Activated T-helper 2 cell treated with anti-CD3 and anti-CD28 coated beads, Interferon-gamma antibody, Interleukin-2, Interleukin-4, amounts not matched to agents 10 μg/mL and 5 μg/mL and 100 μg/mL, durations not matched to agents 14 hours and 24 hours and 36 hours (primary cell): ENCODE measurements at places on chromosomes 13 and 19. TPM values are rescaled to one million over a fixed set of nuclear protein-coding genes. Genes with fewer than 3 reads are reported as not detected.
A peak's percentile ranks its signal among the peaks of the same experiment; 100 is the strongest.

- peak overlapping the region; percentile 81 for H3K4me3 ChIP-seq
- H3K27me3 ChIP-seq = no peaks in the 10 kb centered on the region
- peaks cover 53% of the 10 kb centered on the region for H3K36me3 ChIP-seq
- peak overlapping the region; percentile 100 for H3K27ac ChIP-seq
Observed at GRCh38 chr19:46616631-46617322, 8.1 kb downstream of the PTGIR start.

GRCh38 chr13:49954674-49955455 is 18.7 kb upstream of the SPRYD7 start:
- peaks cover 7% of the 10 kb centered on the region for H3K36me3 ChIP-seq
- H3K4me3 ChIP-seq = no peak overlapping the region
- peaks cover 2% of the 10 kb centered on the region for H3K27me3 ChIP-seq
- no peaks in the 10 kb centered on the region for H3K4me1 ChIP-seq

DNA sequence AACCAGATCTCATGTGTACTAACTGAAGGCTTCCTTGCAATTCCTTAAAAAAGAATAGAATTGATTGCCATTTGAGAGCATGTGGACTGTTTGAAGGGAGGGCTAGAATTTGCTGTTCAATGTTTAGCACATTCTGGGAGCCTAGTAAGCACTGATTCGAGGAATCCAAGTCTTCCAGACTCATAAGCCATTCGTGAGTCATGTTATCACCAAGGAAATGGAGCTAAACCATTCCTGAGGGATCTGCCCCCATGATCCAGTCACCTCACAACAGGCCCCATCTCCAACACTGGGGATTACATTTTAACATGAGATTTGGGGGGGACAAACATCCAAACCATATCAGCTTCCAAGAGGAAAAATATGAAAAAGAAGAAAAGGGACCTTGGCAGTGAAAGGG is 276.4 kb downstream of the KCNRG start:
- H3K27ac ChIP-seq = no peak overlapping the region
- no peak for DNase-seq
- H3K4me3 ChIP-seq = no peak overlapping the region
- no peaks in the 10 kb centered on the region for H3K36me3 ChIP-seq
- H3K27me3 ChIP-seq = peaks cover 65% of the 10 kb centered on the region

CLDND2 gene
- total RNA-seq = 13.8 and 14.9 TPM in 2 replicates

DNA sequence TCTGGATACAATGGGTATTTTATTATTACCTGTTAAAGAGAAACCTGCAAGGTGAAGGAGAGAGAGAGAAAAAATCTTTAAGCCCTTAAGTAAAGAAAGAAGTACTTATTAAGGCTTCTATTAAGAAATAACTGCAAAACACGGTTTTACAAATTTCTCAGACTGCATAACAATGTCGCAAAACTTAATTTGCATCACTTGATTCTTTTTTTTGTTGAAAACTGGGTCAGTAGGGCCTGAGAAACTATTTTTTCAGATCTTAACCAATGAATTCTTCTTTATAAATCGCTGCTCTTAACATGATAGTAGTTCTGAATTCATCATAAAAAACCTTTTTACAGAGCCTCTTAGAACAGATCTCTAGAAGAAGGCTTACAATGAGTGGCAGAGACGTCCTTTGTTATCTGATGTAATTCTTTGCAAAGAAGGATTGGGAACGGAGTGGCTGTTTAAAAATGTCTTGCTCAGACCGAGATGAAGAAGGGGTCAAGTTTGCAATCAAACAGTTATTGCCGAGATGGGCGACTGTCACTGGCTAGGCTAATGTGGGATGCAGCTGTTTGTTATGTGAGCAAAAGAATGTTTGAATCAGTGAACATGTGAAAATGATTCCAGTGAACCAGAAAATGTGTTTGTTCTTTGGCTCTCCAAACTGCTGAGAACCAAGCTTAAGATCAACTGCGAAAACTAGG is 76.3 kb downstream of the ZNF536 start:
- DNase-seq = no peak
- H3K4me1 ChIP-seq = no peaks in the 10 kb centered on the region
- H3K4me3 ChIP-seq = no peak overlapping the region
- H3K36me3 ChIP-seq = no peaks in the 10 kb centered on the region

DNA sequence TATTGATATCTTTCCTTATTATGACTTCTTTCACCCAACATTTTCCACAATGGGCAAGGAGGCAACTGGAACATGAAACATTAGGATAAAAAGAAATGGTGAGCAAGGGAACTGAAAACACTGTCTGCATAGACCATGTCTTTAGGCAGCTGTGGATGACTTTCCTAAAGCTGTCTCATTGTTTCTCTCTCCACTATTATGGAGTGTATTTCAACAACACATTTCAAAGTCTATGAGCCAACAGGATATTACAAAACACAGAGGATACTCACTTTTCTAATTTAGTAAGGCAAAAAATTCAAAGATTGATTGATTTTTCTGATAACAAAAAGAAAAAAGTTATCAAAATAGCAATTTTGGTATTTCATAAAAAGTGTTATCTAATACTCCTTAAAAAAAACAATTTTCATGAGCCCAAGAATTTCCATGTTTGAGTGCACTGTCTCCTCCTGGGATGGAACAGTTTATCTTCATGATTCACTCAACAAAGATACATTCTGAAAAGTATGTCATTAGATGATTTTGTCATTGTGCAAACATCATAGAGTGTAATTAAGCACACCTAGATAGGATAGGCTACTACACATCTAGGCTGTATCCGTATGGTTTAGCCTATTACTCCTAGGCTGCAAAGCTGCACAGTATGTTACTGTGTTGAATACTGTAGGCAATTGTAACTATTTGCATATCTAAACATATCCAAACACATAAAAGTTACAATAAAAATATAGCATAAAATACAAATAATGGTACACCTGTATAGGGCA is 1568.4 kb downstream of the SLITRK5 start:
- H3K36me3 ChIP-seq = no peaks in the 10 kb centered on the region
- no peak for DNase-seq
- no peak overlapping the region for H3K4me3 ChIP-seq
- H3K4me1 ChIP-seq = no peaks in the 10 kb centered on the region
- H3K27me3 ChIP-seq = no peaks in the 10 kb centered on the region

CEACAM4 gene
- not detected in 2 replicates for total RNA-seq

GRCh38 chr19:12617646-12618045 is 6.9 kb downstream of the ZNF791 start:
- H3K4me3 ChIP-seq = no peak overlapping the region
- no peak overlapping the region for H3K27ac ChIP-seq
- peaks cover 19% of the 10 kb centered on the region for H3K4me1 ChIP-seq
- no peaks in the 10 kb centered on the region for H3K27me3 ChIP-seq

- H3K4me3 ChIP-seq = no peak overlapping the region
- H3K4me1 ChIP-seq = no peaks in the 10 kb centered on the region
- no peak overlapping the region for H3K27ac ChIP-seq
- no peaks in the 10 kb centered on the region for H3K36me3 ChIP-seq
Observed at GRCh38 chr13:90918536-90918935, 429.0 kb upstream of the MIR17HG start.

DNA sequence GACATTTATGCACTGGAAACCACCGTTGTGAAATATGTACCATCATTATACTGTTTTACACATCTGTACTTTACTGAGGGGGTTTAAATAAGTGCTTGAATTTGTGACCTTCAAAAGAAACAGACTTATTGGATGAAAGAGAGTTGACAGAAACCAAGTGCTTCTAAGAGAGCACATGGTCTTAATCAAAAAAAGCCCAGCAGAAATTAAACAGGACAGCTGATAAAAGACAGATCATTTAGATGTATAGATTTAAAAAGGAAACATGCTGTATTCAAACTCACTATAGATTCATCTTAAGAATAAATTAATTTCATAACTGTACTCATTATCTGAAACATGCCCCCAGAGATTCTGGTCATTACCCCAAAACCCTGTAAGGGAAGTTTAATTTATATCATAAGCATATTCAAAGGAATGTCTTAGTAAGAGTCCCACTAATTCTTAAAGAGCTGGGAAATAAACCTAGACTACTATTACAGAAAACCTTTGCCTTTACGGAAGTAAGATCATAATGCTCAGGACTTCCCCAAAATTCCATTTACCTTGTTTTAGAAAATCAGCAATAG is 421.8 kb downstream of the DCT start:
- H3K36me3 ChIP-seq = no peaks in the 10 kb centered on the region
- no peaks in the 10 kb centered on the region for H3K4me1 ChIP-seq
- no peak for DNase-seq
- no peak overlapping the region for H3K4me3 ChIP-seq
- H3K27ac ChIP-seq = no peak overlapping the region

- H3K27ac ChIP-seq = no peak overlapping the region
- H3K36me3 ChIP-seq = no peaks in the 10 kb centered on the region
- no peak for DNase-seq
Observed at GRCh38 chr13:107351305-107351704, 783.4 kb upstream of the ARGLU1 start.

DNA sequence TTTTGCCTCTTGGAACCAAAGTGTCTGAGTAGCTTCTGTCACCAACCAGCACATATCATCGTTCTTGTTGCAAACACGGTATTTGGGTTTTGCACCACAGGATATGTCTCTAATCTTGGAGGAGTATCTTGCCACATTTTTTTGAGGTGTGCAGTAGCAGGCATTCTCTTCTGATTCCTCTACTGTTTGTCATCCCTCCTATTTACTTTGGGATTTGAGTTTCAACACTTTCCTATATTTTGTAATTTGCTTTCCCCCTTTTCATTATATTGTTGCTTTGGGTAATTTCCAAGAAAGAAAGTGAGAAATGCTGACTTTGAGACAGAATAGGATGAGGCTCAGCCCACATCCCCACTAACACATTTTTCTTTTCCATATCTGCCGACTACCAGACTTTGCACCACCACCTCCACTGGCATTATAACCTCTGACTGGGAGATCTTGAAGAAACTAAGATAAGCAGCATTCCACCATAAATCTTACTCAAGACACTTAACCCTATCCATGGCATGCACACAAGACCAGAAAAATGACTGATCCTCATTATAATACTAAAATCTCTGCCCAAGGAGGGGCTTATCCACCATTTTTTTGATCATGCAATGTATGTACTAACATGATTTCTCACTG is 12.0 kb upstream of the DZIP1 start:
- H3K4me3 ChIP-seq = no peak overlapping the region
- H3K27ac ChIP-seq = no peak overlapping the region
- H3K4me1 ChIP-seq = no peaks in the 10 kb centered on the region
- DNase-seq = no peak
- peaks cover 17% of the 10 kb centered on the region for H3K27me3 ChIP-seq

- no peak overlapping the region for H3K4me3 ChIP-seq
- no peaks in the 10 kb centered on the region for H3K27me3 ChIP-seq
- no peak overlapping the region for H3K27ac ChIP-seq
- H3K36me3 ChIP-seq = peaks cover 2% of the 10 kb centered on the region
- no peaks in the 10 kb centered on the region for H3K4me1 ChIP-seq
Observed at GRCh38 chr19:5204212-5204611, 136.4 kb downstream of the PTPRS start.

GJA3 gene
- total RNA-seq = 0.05 and 0.07 TPM in 2 replicates

OR7E24 gene
- not detected in 2 replicates for total RNA-seq

GNG8 gene
- 21.4 and 29.1 TPM in 2 replicates for total RNA-seq

GRCh38 chr13:65825039-65825438 is 1405.1 kb downstream of the PCDH9 start:
- no peak overlapping the region for H3K4me3 ChIP-seq
- H3K27ac ChIP-seq = no peak overlapping the region
- H3K36me3 ChIP-seq = no peaks in the 10 kb centered on the region
- DNase-seq = no peak
- no peaks in the 10 kb centered on the region for H3K27me3 ChIP-seq

DNA sequence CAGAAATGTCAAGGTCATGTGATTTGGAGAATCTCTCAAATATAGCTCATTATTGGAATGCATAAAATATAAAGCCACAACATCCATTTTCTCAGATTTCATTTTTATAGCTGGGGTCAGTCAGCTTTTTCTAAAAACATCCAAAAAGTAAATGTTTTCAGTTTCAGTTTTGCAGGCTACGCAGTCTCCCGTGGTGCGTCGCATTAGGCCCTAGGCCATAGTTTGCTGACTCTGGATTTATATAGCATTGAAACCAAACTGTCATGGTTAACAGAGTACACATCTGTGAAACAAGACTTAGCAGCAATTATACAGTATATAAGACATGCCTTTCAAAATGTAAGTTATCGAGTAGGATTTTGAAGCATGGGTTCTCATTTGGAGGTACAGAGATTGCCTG is 140.0 kb downstream of the IRS2 start:
- no peak for DNase-seq
- no peaks in the 10 kb centered on the region for H3K36me3 ChIP-seq
- no peak overlapping the region for H3K27ac ChIP-seq
- H3K4me1 ChIP-seq = no peaks in the 10 kb centered on the region

TPP2 gene
- total RNA-seq = 75.5 and 76.5 TPM in 2 replicates

DNA sequence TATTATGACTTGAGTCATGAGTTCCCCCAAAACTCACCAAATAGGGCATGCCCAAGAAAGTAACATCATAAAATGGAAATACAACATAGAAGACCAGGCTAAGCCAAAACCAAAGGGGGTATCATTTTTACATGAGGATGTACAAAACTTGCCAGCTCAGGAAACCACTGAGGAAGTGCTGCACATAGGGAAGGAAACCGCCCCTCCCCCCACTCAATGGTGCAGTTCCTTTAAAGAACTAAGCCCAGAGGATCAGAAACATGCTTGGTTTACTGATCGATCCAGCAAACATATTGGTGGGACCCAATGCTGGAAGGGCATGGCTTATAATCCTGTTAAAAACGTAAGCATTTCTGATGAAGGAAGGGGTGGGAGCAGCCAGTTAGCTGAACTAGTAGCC is 4.2 kb upstream of the ZNF486 start:
- H3K27me3 ChIP-seq = no peaks in the 10 kb centered on the region
- DNase-seq = no peak
- H3K27ac ChIP-seq = no peak overlapping the region
- peaks cover 16% of the 10 kb centered on the region for H3K36me3 ChIP-seq
- peaks cover 2% of the 10 kb centered on the region for H3K4me1 ChIP-seq

DNA sequence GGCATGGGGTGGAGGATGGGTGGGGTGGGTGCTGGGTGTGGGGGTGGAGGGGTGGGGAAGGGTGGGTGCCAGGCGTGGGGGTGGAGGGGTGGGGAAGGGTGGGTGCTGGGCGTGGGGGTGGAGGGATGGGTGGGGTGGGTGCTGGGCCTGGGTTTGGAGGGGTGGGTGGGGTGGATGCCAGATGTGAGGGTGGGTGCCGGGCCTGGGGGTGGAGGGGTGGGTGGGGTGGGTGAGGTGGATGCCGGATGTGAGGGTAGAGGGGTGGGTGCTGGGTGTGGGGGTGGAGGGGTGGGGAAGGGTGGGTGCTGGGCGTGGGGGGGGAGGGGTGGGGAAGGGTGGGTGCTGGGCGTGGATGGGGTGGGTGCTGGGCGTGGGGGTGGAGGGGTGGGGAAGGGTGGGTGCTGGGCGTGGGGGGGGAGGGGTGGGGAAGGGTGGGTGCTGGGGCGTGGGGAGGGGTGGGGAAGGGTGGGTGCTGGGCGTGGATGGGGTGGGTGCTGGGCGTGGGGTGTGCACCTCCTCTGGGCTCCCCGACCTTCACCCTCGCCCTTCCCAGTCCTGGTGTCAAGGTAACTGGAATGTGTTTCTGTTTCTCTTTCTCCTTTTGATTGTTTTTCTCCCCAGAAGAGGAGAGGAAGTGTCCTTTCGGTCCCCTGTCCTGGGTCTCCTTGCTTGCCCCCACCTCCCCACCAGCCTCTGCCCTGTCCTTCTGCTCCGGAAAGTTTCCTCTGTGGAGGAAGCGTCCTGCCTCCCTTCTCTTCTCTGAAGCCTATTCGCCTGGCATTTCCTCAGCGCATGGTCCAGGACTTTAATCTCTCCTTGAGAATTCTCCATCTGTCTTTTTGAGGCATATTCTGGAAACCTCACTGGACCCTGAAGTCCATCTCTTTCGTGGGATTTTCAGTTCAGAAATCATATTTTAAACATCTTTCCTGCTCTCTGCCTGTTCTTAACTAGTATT is 22.9 kb upstream of the CFAP97D2 start:
- no peaks in the 10 kb centered on the region for H3K36me3 ChIP-seq
- peak overlapping the region; percentile 50 for H3K27ac ChIP-seq
- peaks cover 39% of the 10 kb centered on the region for H3K4me1 ChIP-seq
- peaks cover 29% of the 10 kb centered on the region for H3K27me3 ChIP-seq
